ENCODE measurements at places on chromosomes 16 and 17.
A peak's percentile ranks its signal among the peaks of the same experiment; 100 is the strongest.

GRCh38 chr16:27386674-27387073 is 15.3 kb upstream of the IL21R start:
- no peak for DNase-seq

DNA sequence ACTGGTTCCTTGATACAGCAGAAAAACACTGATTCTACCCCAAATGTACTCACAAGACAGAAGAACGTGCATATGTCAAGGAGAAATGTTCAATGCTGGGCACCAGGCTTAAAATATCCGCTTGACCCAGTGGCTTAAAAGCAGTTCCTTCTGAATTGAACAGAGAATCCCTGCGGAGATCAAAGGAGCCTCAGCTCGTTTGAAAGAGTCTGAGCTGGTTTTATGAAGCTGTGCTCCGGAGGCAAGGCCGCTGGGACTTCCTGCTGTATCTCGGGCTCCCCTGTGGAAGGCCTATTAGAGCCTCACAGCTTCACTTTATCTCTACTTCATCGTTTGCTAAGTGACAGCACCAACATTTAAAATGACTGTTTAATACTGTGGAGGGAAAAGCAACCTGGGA is 2.2 kb downstream of the LMF1 start:
- no peak for DNase-seq

- DNase-seq, result no peak
These were observed 7.0 kb upstream of the KATNB1 start for GRCh38 chr16:57728336-57729181.

DNA sequence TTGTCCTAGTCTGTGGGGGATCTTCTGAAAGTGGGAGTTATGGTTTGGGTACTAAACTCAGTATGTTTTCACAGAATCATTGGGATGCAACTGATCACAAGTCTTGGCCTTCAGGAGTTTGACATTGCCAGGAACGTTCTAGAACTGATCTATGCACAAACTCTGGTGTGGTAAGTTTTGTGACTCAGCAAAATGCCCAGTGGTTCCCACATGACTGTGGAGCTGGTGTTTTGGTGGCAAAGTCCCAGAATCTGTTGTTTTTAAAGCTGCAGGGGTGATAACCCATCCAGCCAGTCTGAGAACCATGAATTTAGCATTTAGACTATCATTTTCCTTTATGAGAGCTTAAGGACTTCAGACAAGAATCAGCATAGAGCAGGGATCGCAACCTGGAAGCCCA is 40.6 kb downstream of the GDE1 start:
- no peak for DNase-seq

DNA sequence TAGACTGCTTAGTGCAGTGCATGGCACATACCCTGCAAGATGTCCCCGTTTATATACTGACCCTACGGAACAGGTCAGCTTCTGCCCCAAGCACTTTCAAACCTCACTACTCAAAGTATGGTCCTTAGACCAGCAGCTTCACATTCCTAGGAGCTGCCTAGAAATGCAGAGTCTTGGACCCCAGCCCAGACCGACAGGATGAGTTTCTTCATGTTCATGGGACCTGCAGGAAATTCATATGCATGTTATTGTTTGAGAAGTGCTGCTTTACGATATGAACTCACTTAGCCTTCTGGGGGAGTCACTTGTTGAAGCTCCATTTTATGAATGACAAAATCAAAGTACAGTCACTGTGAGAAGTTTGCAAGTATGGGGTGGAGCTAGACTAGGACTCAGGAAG is 82.6 kb downstream of the DYNLRB2 start:
- DNase-seq, result no peak

GRCh38 chr16:64321881-64322280 is 800.0 kb downstream of the CDH11 start:
- DNase-seq, result no peak

GRCh38 chr17:82278786-82279391 is 5.4 kb upstream of the CSNK1D start:
- no peak for DNase-seq

DNA sequence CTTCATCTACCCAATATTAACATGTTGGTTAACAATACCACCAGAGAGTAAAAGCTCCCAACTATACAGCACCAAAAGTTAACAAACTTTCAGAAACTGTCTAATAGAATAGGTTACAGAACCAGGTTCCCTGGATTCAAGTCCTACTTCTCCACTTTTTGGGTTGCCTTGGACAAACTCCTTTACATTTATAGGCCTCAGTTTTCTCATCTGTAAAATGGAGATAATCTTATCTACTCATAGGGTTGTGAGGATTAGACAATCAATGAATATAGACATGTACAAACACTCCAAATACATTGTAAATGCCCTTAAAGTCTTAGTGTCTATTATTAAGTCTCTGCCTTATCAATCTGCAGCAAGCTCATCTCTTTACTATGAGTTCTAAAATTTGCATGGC is 435.2 kb downstream of the ZFHX3 start:
- DNase-seq, result no peak

GRCh38 chr17:68319410-68320162 is 28.3 kb downstream of the ARSG start:
- no peak for DNase-seq

GRCh38 chr17:67868176-67868575 is 42.9 kb downstream of the BPTF start:
- no peak for DNase-seq

GRCh38 chr17:48128400-48128799 is 20.8 kb downstream of the SNX11 start:
- no peak for DNase-seq

DNA sequence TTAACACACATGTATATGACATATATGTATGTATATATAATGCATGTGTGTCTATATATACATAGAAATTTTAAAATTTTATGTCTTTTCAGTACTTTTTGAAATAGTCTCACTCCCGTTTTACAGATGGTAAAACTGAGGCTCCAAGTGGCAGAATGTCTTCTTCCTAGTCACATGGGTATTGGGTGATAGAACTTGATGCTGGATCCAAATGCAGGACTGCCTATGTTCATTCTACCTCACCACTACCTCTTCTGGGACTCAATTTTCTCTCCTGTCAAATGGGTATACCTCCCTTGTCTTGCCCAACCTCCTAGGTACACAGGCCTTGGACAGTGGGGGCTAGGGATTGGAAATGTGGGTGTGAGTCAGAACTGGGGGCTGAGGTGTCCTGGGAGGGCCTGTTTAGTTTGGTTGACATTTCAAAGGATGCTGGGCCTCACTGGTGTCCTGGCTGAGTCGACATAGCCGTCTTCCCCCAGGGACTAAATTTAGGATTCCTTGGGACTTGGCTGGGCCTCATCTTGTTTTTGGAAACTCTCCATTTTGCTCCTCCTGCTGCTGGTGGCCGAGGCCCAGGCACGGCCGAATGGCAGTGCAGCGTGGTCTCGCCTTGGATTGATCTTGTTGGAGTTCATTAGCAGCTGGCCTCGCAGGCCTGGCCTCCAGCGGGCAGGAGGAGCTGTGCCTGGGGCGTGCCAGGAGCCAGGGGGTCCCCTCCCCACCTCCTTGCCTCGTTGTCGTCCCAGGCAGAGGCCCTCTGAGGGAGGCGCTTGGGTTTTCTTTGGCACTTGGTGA is 25.9 kb downstream of the NKD1 start:
- no peak for DNase-seq

DNA sequence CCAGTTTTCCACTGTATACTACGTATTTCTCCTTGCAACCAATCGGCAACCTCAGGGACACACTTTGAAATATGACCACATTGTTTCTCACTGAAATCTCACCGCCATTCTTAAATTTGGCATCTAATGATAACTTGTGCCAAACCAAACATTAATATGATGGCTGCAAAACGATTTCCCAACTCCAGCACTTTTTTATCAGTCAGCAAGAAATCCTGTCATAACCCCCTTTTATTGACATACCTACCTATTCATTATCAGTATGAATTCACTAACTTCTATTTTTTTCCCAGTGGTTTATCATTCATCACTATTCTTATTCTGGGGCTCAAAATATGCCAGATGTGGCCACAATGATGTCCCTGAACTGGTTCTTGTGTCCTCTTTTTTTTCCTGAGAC is 15.8 kb downstream of the MBTD1 start:
- no peak for DNase-seq

DNA sequence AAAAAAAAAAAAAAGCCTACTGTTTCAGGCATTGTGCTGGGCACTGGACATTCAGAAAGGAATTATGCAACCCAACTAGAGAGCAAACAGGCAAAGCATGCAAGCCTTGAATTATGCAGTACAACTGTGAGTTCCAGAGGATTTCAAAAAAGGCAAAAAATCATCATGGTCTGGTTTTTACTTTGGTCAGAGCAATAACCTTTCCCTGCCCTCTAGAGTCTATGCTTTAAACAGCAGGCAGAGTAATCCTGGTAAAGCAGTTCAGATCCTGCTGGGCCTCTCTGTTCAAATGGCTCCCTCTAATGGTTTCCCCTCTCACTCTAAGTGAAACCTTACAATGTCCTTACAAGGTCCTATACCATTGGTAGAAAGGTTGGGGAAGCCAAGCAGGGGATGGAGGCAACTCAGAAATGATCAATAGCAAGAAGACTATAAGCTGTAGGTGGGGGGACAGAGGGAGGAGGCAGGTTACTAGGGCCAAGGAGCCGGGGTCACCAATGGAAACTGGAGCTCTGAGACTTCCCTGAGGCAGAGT is 4.6 kb upstream of the TAF15 start:
- peak; percentile 77 for DNase-seq

DNA sequence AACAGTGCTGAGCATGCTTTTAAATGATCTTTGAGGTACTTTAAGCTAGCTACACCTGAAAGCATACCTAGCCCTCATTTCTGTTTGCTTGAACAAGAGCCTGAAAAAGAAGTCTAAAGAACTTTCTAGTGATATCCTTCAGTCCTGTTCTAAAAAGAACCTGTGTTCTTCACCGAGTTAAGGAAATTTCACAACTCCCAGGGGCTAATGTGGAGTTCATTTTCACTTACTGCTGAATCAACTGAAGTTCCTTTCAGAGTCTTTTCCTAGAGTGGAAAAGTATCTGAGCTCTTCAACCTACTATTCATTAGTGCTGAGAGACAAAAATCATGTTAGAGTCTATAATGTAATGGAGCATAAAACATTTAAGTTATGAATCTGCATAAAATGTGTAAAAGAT is 66.9 kb downstream of the CHD9 start:
- no peak for DNase-seq

- DNase-seq, result no peak
These were observed 6.8 kb downstream of the UBALD2 start for GRCh38 chr17:76271669-76272540.

DNA sequence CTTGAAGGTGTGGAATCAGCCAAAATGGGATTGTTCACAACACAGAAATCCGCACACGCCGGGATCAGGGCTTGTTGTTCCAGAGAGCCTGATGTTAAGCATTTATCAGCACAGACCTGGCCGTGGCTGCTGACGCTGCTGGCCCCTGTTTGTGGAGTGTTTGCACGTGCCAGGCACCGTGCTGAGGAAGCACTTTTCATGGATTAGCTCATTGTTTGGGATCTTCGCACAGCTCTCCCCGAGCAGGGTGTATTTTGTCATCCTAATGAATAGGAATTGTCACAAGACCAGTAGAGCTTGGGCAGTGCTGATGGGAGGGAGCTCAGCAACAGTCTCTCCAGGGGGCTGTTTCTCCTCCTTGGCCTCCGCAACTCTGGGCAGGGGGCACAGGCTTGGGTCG is 160.4 kb upstream of the PLCG2 start:
- no peak for DNase-seq

GRCh38 chr16:88549671-88550245 is 20.4 kb upstream of the ZC3H18 start:
- no peak for DNase-seq

- DNase-seq, result no peak
These were observed 4.4 kb downstream of the GAA start for GRCh38 chr17:80105762-80106161.

DNA sequence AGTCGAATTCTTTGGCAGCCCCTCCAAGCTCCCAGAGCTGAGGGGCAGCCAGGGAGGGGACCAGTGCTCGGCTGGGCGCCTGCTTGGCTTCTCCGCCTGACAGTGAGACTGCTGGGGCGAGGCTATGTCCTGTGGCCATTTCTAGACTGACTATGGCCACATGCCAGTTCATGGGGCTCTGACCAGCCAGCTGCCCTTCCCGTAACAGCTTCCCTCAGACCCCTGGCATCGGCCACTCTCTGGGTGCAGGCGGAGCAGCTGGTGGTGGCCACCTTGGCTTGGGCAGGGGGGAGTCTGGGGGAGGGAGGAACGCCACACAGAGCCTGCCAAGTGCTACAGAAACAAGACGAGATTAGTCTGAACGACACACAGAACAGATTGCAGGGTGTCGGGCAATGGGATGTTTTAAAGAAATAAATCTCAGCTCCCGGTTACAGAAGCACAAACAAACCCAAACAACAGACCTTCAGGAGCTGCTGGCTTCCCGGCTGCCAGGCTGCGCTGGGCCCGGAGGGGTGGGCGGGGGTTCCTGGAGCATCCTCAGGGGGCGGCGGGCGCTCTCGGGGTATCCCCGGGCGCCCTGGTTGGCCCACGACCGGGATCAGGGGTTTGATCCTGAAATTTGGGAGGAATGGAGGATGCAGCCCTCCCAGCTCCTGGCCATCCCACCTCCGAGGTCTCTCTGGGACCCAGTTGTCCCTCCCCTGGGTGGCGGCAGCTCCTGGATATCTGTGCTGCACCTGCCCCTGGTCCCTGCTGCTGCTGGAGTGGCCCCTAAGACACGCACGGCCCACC is 34.5 kb downstream of the TBC1D16 start:
- no peak for DNase-seq

DNA sequence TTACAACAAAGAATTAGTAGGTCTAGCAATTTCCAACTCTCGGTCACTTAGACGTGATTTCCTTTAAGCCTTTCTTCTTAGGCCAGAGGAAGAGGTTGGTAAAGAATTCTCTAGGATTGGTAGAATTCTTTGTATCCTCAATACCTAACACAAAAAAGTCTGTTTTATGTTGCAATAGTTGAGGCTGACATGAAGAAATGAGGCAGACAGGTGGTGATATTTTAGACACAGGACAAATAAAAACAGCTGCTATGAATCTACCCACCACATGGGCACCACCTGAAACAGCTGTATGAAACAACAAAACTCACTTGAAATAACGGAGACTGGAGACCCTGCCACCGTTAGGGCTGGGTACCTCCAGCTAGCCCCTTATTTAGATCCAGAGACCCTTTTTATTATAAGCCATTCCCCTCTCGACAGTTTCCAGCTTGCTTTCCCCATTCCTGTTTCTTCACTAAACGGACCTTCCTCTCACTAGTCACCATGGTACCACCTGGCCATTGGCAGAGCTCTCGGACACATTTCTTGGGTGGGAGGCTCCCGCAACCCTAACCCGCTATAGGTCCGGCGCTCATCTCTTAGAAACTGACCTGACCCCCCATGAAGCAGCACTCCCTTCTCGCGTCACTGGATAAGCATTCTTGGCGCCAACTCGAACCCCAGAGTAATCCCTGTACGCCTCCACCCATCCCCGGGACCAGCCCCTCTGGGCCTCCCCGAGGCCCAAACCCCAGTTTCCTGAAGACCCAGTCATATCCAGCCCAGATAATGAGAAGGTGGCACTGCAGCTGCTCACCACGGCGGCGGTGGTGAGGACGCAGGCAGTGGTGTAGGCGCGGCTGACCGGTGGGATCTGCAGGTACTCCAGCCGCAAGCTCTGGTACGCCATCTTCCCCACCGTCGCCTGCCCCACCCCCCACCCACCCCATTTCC is at the start of gene DERL2:
TSS of gene DERL2 (minus strand) at position 909 of the 936 bp plus-strand sequence. CDS start at position 892, 17 bp downstream.
- DNase-seq, result no peak

Measured in Caki2 (cell line).